ENCODE measurements at places on chromosomes 3 and 15. TPM values are rescaled to one million over a fixed set of nuclear protein-coding genes. Genes with fewer than 3 reads are reported as not detected.

XCR1 gene
- not detected for total RNA-seq

FOXL2NB gene
- 0.16 TPM for total RNA-seq

SEMA5B gene
- total RNA-seq, result 9.8 TPM

PRICKLE2 gene
- 87.5 TPM for total RNA-seq

PROK2 gene
- 0.94 TPM for total RNA-seq

KCNAB1 gene
- 15.3 TPM for total RNA-seq

TRIM59 gene
- total RNA-seq, result 14.3 TPM

FOXB1 gene
- not detected for total RNA-seq

WDR93 gene
- total RNA-seq, result 0.31 TPM

SLC27A2 gene
- 1.4 TPM for total RNA-seq

DNA sequence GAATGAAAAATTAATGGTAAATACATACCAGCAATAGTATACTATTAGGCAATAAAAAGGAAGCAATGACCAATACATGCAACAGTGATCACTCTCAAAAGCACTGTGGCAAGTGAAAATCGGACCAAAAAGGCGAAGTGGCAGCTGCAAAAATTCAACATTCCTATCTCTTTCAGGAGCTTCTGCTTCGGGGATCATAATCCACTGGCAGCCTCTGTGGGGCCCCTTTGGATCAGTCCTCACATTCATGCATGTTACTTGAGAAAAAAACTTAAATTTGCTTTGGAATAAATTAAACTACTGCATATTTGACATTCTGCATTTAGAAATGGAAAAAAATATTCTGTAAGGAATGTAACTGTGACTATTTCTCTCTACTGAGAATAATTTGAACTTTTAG is 425.6 kb downstream of the NR2F2 start:
- no peak for DNase-seq

DNA sequence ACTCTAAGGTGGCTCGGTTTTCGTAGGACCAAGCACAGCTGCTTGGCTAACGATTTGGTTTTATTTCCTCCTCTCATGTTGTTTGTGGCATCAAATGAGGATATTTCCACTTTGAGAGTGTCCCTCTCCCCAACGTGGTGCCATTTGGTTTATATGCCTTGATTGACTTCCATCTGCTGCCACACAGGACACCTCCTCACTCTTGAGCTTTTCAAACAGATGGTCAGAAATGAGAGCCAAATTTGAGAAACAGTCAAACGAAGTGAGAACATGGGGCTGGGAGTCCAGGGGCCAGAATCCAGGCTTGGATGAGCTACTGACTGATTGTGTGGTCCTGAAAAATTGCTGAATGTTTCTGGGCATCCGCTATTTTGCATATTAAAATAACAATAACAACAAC is 43.5 kb downstream of the CEMIP start:
- DNase-seq, result no peak

- no peak for DNase-seq
Measured at GRCh38 chr3:188817935-188818269, 353.9 kb upstream of the TPRG1 start.

- DNase-seq, result no peak
Measured at GRCh38 chr3:167497903-167498302, 24.1 kb upstream of the SERPINI2 start.

- DNase-seq, result no peak
Measured at GRCh38 chr3:107633327-107634098, 110.8 kb downstream of the BBX start.

DNA sequence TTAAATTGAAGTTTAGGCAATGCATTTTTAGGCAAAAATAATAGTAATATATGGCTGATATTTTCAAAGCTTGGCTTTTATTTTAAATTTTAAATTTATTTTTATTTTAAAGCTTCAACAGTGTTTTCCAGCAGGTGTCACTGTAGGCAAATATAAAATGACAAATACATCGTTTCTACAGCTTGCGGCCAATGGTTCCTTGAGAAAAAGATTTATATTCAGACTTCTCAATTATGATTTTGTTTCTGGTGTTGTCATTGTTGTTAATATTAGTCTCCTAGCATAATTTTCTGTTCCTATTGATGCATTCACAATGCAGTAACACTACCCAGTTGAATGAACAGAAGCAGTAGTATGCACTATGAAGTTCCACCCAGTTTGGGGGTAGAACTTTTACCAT is 220.7 kb upstream of the DNAJC19 start:
- no peak for DNase-seq

GRCh38 chr3:127406309-127407025 is 118.6 kb upstream of the PRR20G start:
- no peak for DNase-seq

DNA sequence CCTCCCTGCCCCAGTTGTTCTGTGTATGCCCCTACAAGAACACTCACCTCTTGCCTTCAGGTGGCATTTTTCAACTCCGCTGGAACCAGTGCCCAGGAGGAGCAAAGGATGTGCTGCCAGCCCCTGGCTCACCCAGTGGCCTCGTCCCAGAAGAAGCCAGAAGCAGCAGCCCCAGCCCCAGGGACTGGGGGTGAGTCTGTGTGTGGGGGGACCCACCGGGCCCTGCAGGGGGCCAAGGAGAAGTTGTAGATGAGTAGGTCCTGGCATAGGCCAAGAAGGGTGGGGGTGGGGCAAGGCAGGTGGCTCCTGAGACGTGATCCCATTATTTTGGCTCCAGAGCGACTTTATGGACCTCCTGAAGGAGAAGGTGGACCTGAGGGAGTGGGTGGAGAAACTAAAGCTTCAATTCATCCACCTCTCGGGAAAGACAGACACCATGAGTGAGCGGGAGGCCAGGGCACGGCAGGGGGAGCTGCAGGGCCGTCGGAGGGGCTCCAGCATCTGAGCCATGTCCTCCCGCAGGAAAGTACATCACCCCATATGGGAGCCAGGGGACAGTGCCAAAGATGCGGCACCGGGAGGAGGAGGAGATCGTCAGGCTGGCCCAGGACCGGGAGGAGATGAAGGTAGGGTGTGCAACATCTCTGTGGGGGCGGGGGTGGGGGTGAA is 29.3 kb downstream of the NGRN start:
- no peak for DNase-seq

GRCh38 chr3:73114711-73115110 is 53.3 kb downstream of the EBLN2 start:
- no peak for DNase-seq

GRCh38 chr3:47424434-47425382 is 43.9 kb downstream of the PTPN23 start:
- DNase-seq, result no peak

GRCh38 chr3:55988905-55989304 is 479.4 kb downstream of the ERC2 start:
- no peak for DNase-seq

GRCh38 chr3:143478115-143478693 is 358.6 kb downstream of the CHST2 start:
- DNase-seq, result no peak

DNA sequence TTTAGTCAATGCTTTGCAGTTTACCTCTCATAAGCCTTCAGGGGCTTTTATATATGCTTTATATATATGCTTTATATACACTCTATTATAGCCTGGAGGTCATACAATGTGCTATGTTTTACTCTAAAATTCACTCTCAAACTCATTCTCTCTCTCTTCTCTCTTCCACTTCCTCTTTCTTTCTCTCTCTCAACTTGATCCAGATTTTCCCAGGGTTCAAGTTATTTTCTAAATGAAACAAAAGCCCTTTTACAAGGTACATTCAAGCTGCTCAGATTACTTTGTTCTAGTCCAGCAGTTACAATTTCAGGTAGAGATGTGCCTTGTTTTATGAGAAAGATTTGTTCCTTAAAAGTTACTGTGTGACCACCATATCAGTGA is 79.6 kb upstream of the ACP3 start:
- DNase-seq, result no peak

DNA sequence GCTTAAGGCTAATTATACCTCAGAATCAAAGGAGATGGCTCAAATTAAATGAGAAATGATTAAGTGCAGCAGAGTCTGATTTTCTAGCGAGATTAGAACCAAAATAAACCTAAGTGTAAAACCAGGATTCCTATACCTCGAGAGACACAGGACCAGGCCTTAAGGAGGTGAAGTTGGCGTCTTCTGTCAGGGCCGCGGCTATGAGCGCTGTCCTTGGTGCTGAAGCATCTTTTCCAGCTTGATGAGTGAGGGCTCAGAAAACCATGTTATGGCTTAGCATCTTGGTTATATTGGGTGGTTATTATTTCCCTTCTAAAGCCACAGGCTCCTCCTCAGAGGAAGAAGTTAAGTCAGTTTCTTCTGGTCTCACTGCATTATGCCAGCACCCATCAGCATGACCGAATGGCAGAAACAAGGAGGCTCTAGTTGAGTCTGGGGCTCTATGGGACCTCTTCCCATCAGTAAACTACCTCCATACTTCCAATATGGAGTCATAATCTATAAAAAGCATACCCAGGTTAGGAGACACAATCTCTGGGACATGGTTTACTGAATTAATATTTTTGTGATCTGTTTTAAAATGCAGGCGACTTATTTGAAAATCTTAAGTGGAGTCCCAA is 120.1 kb upstream of the NMNAT3 start:
- no peak for DNase-seq

DNA sequence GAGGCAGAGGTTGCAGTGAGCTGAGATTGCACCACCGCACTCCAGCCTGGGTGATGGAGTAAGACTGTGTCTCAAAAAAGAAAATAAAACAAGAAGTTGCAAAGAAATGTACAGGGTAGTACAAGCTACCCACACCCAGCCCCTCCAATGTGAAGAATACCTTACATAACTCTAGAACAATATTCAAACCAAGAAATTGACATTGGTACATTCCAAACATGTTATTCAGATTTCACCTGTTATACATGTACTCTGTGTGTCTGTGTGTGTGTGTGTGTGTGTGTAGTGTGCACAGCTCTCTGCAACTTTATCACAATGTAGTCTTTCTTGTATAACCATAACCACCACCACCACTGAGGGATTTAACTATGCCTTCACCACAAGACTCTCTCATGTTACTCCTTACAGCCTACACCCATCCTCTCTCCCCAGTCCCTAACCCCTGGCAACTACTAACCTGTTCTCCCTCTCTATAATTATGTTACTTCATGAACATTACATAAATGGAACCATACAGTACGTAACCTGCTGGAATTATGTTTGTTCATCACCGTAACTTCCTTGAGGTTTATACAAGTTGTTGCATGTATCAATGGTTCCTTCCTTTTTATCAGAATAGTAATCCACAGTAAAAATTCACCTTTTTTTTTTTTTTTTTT is 16.2 kb upstream of the TJP1 start:
- DNase-seq, result no peak

DNA sequence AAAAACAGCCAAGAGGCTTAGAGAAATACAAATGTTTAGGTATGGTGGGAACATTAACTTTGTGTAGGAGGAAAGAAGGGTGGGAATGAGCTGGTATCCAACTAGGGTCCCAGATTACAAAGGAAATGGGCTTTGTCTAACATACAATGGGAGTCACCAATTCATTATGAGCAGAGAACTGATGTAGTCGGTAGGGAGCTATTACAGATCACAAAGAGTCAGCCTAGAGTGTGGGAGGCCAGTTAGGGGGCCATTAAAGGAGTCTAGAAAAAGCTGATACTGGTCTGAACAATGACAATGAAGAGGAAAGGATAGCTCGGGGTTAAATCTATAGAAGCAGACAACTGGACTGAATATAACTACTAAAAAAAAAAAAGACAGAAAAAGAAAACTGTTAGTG is 15.5 kb downstream of the ANO10 start:
- DNase-seq, result no peak

GRCh38 chr3:168493412-168494205 is 397.9 kb upstream of the GOLIM4 start:
- no peak for DNase-seq

GRCh38 chr3:125031544-125031943 is 24.3 kb downstream of the HEG1 start:
- DNase-seq, result no peak

DNA sequence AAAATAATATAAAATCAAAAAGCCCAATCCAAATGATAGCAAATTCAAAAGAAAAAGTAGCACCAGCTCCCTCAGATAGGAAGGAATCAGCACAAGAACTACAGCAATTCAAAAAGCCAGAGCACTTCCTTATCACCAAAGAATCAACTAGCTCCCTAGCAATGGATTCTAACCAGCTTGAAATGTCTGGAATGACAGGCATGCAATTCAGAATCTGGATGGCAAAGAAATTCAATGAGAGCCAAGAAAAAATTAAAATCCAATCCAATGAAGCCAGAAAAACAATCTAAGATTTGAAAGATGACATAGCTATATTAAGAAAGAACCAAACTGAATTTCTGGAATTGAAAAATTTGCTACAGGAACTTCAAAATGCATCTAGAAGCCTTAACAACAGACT is 1334.4 kb upstream of the ALCAM start:
- DNase-seq, result no peak

DNA sequence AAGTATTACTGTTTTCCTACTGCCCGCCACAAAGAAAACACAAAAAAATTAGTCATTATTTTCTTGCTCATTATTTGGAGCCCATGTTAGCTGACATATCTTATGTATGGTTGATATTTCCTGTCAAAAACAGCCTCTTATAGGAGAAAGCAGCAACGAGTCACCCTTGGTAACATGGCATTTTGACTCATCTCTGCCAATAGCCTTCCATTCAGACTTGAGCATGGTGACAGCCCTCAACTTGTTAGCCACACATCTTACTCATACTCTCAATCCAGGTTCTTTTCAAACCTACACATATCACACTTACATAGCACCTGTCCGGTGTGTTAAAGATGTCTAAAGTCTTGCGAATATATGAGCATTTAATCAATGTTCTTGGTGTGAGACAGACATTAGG is 109.4 kb upstream of the SAMMSON start:
- no peak for DNase-seq

DNA sequence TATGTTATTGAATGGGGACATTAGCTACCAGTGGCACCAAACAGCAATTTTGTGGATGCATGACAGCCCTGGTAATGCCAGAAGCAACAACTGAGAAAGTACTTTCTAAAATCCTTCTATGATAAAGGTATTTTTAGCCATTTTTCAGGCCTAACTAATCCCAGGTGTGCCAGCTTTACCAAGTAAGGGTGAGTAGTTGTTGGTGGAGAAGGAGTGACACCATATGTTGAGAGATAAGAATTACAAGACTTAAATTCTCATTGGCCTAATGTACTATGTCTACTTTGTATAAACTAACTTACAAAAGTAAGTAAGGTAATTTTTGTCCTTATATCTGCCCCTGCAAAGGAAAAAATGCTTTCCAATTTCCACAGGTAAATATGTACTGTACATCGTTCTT is 4.1 kb upstream of the COX17 start:
- DNase-seq, result no peak

GRCh38 chr3:97991293-97991682 is 19.1 kb upstream of the RIOX2 start:
- no peak for DNase-seq

GRCh38 chr15:43211224-43211735 is 9.5 kb downstream of the EPB42 start:
- no peak for DNase-seq

All from occipital lobe (tissue), 3 donors.